Activated naive CD8-positive, alpha-beta T cell treated with anti-CD3 and anti-CD28 coated beads, Interleukin-2, amount 50 U/mL, for 16 hours (primary cell): ENCODE measurements at places on chromosomes 3 and 15.

- DNase-seq, result no peak
Measured at GRCh38 chr3:150538324-150539208, 7.7 kb downstream of the SERP1 start.

- no peak for DNase-seq
Measured at GRCh38 chr3:161851941-161852566, 355.4 kb downstream of the OTOL1 start.

GRCh38 chr15:95616306-95616705, 714.2 kb upstream of the NR2F2 start:
- DNase-seq, result no peak

DNA sequence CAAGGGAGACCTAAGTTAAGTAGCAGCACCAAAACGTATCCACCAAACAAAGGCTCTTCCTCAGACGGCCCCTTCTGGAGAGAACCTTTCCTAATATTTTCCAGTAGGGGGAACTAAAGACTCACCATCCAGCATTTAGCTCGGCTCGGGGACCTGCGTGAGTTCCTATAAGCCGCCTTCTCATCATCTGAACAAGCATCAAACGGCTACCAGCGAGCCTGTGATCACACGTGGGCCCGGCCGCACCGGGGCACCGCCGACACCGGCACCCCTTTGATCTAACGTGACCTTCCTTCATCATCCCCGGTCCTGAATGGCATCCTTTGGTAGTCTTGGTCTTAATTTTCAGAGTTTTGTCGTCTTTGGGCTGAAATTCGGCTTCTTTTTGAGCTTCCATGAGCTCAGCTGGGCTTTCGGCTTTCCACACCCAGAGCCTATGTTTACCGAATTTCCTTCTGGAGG, 1.4 kb upstream of the ROBO2 start:
- no peak for DNase-seq

GRCh38 chr3:125367403-125368230, 7.5 kb downstream of the ZNF148 start:
- DNase-seq, result no peak
